ENCODE measurements at places on chromosomes 3 and 15.

DNA sequence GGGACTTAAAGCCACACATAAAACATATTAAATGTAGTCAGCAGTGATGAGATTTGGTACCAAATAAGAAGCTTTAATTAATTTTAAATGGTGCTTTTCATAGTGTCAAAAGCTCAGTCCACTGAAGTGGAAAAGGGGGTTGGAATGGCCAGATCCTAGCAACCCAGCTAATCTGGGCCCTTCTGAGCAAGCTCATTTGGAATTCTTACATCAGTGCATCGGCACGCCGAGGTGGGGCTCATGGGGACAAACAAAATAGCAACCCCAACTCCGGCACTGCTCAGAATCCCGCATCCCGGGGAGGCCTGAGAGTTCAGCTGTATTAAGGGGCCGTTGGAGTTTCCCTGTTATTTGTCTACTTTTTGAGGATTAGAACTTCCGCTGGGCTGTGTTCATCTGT lies 526.4 kb downstream of the SOX2 start:
- DNase-seq, result no peak

GRCh38 chr15:99906793-99907192 lies 173.6 kb upstream of the LYSMD4 start:
- no peak for DNase-seq

- no peak for DNase-seq
These were observed 2.5 kb upstream of the NCKIPSD start for GRCh38 chr3:48688032-48688736.

- DNase-seq, result no peak
These were observed 282.9 kb downstream of the AGBL1 start for GRCh38 chr15:86362555-86362954.

DNA sequence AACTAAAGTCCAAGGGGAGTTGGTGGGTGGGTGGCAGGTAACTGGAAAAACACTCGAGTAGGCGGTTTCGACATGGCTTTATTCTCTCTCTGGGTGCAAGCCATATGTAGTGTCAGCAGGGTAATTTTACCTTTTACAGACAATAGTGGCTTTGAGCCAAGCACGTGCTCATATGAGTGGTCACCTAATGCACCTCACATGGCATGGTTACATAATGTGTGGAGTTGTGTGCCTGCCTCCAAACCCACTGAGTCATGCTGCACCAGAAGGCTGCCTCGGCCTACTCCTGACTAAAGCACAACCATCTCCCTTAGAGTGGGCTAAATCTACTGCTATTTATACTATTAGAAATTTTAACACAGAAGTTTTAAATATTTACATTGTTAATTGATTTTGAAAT lies 16.5 kb downstream of the CCRL2 start:
- no peak for DNase-seq

- no peak for DNase-seq
These were observed 182.6 kb downstream of the WDR72 start for GRCh38 chr15:53576841-53577240.

GRCh38 chr3:7423036-7423435 lies 562.1 kb downstream of the GRM7 start:
- no peak for DNase-seq

GRCh38 chr3:101817992-101818391 lies 31.3 kb upstream of the NFKBIZ start:
- no peak for DNase-seq

DNA sequence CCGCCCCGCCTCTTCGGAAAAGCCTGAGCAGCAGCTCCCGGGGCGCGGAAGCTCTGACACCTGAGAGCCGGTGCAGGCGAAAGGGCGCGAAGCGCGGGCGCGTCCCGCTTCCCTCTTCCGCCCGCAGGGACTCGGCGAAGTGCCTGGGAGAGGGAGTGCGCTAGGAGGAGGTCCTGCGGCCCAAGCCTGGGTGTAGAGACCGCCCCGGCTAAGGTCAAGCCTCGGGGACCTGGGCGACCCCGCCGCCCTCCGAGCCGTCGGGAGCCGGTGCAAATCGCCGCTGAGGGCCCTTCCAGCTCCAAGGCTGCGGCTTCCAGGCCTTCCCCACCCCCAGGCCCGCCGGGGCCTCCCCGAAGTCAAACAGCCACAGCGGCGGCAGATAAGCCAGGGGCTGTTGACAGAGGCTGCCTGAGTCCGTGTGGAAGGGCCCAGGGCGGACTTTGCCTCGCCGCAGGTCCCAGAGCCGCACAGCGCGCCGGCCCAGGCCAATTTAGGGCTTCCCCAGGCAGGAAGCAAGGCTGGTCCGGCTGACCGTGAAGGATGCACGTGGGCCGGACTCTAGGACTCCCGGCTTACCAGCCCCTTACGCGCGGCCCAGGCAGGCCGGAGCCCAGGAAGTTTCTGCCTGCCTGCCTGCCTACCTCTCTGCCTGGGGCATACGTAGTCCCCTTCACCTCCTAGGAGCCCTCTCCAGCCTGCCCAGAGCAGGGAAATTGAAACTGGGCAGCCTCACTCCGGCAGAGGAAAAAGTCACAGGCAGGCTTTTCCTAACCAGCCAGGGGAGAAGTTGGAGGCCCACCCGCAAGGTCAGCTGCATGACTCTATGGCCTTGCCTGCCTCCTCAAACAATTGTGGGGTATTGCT lies 2.3 kb downstream of the ITPKA start:
- DNase-seq, result no peak

DNA sequence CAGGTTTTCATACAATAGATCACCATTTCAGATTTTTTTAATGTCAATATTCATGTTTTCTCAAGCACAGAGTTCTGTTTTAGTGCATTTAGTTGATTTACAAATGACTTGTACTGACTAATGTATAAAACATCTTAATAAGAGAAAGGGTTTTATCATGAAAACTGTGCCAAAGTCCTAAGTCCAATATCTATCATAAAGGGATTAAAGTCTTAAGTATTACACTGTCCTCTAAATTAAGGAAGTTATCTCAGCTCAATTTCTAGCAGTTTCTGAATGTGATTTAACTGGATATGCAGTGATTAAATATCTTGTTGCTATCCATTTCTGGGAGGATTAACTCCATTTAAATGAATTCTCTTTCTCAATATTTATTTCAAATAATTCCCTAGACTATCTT lies 381.1 kb upstream of the CNTN4 start:
- DNase-seq, result no peak

DNA sequence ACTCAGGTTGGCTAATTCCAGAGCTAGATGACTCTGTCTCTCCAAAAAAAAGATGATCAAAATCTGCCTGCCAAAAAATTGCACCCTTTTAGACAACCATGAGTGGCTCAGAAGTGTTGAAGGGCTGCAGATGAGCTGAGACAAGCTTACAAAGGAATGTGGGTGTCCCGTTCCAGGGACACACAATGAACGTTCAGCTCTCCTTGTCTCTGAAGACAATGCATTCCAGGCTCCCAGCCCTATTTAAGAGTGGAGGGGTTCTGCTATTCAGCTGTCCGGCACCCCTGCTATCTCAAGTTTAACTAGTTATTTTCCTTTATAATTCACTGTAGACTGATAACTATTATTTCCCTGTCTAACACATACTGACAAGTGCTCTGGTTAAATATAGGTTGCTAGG lies 355.1 kb upstream of the WNT5A start:
- no peak for DNase-seq

DNA sequence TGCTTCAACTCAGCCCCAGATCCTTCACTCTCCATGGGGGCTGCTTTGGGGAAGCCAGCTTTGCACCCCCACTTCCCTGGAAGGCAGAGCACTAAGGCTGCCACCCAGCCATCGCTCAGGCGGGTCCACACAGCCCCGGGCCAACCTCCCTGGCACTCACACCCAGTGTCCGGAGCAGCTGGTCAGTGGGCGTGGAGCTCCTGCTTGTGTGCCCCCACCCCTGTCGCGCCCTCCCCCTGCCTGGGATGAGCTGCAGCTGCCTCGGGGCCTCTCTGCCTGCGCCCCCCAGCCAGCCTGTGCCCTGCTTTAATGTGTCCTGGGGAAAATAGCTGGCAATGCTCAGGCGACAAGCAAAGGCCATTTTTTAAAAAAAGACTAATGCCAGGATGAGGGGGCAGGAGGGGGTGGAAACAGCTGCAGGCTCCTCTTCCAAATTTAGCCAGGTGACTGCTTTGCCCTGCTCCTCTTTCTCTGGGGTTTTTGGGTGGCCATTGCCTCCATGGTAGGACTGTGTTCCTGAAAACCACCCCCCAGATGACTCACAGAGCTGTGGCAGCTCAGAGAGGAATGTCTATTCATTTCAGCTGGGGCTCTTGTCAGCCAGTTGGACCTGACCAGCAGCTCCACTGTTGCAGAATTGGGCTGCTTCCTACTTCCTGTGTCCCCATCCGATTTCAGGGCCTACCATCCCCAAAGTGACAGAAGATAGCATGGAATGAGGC lies 65.0 kb downstream of the CEMIP start:
- no peak for DNase-seq

DNA sequence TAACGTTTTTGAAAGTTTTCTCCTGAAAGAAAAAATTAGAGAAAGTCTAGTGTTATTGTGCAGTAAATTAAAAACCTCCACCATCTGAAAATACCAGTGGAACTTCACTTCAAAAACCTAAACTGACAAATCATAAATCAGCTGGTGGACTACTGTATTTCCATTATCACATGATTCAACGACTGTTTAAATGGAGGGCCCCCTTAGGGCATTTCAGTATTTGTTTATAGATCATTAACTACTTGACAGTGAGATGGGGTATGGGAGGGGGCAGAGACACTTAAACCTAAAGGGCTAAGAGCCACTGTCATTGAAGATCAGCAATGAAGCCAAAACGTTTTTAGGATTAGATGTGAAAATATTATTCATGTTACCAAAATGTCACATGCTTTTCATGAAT lies 8.8 kb upstream of the C15orf61 start:
- DNase-seq, result no peak

- DNase-seq, result no peak
These were observed 53.3 kb upstream of the KCNMB2 start for GRCh38 chr3:178482981-178483380.

DNA sequence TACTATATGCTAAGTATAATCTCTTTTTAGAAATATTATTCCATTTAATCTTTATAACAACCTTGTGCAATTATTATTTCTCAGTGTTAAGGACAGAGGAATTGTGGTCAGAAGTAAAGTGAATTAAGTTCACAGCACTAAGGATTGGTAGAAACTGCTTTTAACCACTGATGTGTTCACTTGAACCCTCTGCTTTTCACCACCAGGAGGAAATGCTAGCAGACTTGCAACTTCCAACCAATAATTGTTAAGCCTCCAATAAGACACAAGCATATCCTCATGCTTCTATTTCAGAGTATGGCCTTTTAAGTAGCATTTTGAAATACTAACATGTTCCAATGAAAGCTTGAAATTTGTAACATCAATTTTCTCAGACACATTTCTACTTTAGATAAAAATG lies 527.4 kb downstream of the SI start:
- no peak for DNase-seq

GRCh38 chr3:64972793-64973192 lies 285.0 kb upstream of the ADAMTS9 start:
- DNase-seq, result no peak

DNA sequence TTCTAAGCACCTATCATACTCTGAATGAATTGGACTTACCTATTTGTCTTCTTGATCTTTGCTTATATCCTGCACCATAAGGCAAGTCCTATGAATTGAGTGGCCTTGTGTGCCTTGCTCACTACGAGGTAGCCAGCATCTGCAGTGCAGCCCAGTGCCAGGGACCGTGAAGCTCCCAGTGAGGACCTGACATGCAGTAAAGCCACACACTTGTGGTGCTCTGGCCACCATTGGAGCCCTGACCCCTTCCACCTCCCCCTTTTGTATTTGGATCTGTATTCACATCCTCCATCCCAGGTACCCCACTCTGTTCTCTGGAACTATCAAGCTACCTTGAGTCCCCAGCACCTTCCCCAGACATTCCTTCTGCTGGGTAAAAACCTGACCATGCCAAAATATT lies 52.1 kb downstream of the BSN start:
- no peak for DNase-seq

GRCh38 chr3:37096975-37097374 lies 77.4 kb downstream of the LRRFIP2 start:
- DNase-seq, result no peak

- no peak for DNase-seq
These were observed 393.9 kb upstream of the CFAP20DC start for GRCh38 chr3:59443618-59444293.

- DNase-seq, result no peak
These were observed 138.8 kb downstream of the BBX start for GRCh38 chr3:107661447-107662123.

DNA sequence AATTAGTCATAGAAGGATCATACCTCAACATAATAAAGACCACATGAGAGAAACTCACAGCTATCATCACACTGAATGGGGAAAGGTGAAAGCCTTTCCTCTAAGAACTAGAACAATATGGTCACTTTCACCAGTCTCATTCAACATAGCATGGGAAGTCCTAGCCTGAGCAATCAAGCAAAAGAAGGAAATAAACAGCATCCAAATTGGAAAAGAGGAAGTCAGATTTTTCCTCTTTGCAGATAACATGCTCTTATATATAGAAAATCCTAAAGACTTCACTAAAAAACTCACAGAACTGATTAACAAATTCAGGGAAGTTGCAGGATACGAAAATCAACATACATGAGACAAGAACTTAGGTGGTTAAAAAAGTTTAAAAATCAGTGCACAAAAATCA lies 24.7 kb downstream of the MAP3K13 start:
- DNase-seq, result no peak

GRCh38 chr3:14761121-14761672 lies 57.6 kb upstream of the FGD5 start:
- no peak for DNase-seq

GRCh38 chr3:126130081-126130855 lies 46.3 kb upstream of the SLC41A3 start:
- DNase-seq, result peak; percentile 53

- DNase-seq, result no peak
These were observed 15.8 kb downstream of the BOC start for GRCh38 chr3:113227146-113227545.

DNA sequence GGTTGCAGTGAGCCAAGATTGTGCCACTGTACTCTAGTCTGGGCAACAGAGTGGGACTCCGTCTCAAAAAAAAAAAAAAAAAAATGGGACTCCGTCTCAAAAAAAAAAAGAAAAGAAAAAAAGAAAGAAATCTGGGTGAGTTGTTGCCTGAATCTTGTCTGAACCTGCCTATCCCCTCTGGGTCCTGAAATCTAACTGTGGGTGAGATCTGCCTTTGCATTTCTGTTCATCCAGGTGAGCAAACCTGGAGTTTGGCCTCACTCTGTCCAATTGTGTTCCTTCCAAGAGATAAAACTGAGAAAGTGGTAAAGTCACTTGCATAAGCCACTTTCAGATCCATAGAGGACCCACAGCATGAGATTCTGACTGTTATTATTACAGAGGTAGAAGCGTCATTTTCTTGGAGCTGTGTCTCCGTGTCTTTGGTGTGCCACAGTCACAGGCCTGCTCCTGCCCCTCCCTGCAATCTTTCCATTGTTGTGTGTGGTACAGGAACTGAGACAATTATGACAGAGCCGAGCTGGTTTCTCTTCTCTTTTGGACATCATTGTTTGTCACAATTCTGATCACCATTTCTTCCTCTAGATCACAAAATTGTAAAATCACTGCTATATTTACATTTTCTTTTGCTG lies 235.9 kb downstream of the LPP start:
- no peak for DNase-seq

Data from lower lobe of right lung (tissue), 2 donors.